ENCODE measurements at places on chromosomes 13 and 19. TPM values are rescaled to one million over a fixed set of nuclear protein-coding genes. Genes with fewer than 3 reads are reported as not detected.

The DDA1 gene
- total RNA-seq = 16.5 TPM

The MYPOP gene
- total RNA-seq = 0.69 TPM

The ALOX5AP gene
- total RNA-seq = 0.47 TPM

The ZSWIM4 gene
- 1.5 TPM for total RNA-seq

The OR7E24 gene
- total RNA-seq = not detected

The CFAP97D2 gene
- total RNA-seq = not detected

The STARD13 gene
- total RNA-seq = 7.6 TPM

The TPM4 gene
- 672 TPM for total RNA-seq

The OVOL3 gene
- total RNA-seq = not detected

The PSG1 gene
- total RNA-seq = under 0.01 TPM

The ANGPTL8 gene
- total RNA-seq = not detected

The COMMD6 gene
- total RNA-seq = 140 TPM

The ZNF497 gene
- total RNA-seq = 0.79 TPM

The DNAAF3 gene
- 0.26 TPM for total RNA-seq

The ZC3H13 gene
- total RNA-seq = 13.7 TPM

The PTH2 gene
- total RNA-seq = not detected

The GIPC3 gene
- not detected for total RNA-seq

The ZNF888 gene
- total RNA-seq = 2.5 TPM

The PRSS57 gene
- total RNA-seq = not detected

The FAM83E gene
- total RNA-seq = 0.34 TPM

The COL5A3 gene
- total RNA-seq = 1.7 TPM

The NKG7 gene
- not detected for total RNA-seq

The PODNL1 gene
- total RNA-seq = 1.0 TPM

The HCST gene
- total RNA-seq = 3.2 TPM

The C5AR1 gene
- 0.16 TPM for total RNA-seq

Data from bronchial smooth muscle cell (primary cell).